Stimulated activated CD8-positive, alpha-beta memory T cell treated with anti-CD3 and anti-CD28 coated beads, Interleukin-2, amount 100 ng/mL, for 1 hour (primary cell): ENCODE measurements at places on chromosomes 5 and 9.

DNA sequence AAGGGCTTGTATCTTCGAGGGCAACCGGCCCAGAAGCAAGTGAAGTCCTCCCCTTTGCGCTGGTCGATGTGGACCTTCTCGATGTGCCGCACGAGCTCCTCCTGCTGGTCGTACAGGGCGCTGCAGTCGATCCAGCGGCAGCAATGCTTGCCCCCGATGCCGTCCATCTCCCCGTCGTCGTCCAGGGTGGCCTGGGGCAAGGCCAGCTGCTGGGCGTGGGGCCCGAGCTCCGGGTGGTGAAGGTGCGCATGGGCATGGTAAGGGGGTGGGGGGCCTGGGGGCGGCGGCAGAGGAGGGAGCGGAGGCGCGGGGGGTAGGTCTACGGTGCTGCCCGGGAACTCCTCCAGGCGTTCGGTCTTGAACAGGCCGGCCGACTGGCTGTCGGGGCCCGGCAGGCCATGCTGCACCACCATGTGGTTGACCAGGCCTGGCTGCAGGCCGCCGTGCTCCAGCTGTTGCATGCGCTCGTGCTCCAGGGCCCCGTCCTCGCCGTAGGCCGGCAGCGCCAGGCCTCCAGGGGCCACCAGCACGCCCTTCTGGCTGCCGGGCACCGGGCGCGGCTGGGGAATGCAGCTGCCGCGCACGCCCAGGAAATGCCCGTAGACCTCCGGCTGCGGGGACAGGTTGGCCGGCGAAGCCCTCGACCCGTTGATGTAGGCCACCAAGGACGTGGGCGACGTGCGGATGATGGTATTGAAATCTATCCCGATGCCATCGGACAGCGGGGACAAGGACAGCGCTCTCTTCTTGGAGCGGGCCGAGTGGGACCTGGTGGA lies 181.8 kb downstream of the GLIS3 start:
- peak; percentile 2 for DNase-seq

DNA sequence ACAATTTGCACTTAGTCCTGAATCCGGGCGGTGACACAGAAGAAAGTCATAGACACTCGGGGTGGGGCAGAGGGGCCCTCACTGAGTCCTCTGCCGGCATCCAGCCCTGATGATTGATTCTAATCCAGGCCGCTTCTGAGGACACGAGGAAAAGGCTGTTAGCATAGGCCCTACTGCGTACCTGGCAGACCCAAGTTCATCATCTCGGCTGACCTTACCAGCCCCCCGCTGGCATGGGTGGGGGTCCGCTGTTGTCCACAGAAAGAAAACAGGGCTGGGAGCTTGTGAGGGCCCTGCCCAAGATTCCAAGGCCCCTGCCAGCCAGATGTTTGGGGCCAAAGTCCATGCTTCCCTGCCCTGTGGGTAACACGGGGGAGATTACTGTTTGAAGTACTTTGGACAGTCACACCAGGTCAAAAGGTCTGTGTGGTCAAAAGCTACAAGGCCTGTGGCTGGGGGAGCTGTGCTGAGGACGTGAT lies 24.5 kb downstream of the ERGIC1 start:
- no peak for DNase-seq

DNA sequence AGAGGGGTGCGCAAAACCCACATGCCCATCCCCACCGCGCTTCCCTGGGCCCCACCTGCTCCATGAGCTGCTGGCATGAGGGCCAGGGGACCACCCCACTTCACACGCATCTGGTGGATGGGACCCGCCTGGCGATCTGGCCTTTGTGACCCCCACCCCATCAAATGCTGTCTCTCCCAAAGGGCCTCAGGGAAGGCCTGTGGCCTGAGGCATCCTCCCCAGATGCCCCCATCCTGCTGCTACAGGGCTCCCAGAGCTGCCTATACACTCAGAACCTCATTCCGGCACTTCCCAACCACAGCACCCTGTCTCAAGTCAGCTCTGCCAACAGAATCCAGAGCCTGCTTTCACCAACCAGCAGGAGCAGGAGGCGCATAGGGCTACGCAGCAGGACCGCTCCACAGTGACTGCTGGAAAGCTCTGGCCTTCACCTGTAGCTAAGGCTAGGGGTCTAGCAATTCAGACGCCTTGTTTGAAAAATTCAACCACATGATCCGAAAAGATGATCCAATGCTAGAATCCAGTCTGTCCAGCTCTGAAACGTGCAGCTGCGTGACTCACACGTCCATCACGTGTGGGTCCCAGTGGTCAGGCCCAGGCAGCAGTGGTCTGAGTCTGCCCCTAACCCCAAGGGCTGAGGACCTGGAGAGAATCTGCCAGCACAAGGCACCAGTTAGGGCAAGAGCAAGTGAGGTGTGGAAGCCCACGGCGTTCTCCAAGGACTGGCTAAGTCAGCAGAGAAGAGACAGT lies 1.4 kb upstream of the SNAPC4 start:
- DNase-seq: no peak

GRCh38 chr9:17462869-17463464 lies 115.9 kb upstream of the SH3GL2 start:
- DNase-seq: no peak

DNA sequence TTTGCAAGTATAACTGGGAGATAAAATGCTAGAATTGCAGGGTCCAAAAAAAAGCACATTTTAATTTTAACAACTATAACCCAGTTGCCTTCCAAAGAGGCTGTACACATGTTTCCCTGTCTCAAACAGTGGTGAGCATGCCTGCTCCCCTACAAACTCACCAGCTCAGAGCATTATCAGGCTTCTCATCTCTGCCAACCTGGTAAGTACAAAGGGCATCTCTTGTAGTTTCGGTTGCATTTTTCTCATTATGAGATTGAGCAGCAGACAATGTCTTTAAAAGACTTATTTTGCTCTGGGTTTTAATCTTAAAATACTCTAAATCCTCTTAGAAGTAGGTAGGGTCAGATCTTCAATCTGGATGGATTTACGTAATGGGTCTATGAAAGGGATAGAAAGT lies 107.1 kb upstream of the MSX2 start:
- no peak for DNase-seq

DNA sequence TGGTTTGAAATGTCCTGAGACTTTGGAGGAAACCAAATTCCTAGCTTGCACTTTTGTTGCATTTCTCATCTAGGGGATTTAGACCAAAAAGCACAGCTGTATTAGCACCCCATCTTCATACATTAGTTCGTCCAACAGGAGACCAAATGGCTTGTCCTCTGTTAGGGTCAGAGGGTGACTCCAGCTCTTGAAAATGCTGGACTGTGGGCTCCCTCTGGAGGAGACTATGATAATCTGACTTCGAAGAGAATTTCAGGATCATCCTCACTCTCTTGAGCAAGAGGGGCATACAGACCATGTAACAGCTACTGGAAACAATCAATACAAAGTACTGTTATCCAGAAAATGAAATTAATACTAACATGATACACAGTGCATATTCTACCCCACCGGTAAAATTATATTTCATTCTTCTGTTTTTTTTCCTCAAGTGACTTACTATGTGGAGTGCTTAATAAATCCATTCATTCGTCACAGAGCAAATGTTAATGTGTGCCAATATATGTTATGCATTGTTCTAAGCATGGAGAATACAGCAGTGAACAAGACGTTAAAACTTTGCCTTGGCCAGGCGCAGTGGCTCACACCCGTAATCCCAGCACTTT lies 63.7 kb upstream of the PPP2CA start:
- DNase-seq: peak; percentile 6

GRCh38 chr5:15014809-15015208 lies 143.2 kb upstream of the ANKH start:
- DNase-seq: no peak

DNA sequence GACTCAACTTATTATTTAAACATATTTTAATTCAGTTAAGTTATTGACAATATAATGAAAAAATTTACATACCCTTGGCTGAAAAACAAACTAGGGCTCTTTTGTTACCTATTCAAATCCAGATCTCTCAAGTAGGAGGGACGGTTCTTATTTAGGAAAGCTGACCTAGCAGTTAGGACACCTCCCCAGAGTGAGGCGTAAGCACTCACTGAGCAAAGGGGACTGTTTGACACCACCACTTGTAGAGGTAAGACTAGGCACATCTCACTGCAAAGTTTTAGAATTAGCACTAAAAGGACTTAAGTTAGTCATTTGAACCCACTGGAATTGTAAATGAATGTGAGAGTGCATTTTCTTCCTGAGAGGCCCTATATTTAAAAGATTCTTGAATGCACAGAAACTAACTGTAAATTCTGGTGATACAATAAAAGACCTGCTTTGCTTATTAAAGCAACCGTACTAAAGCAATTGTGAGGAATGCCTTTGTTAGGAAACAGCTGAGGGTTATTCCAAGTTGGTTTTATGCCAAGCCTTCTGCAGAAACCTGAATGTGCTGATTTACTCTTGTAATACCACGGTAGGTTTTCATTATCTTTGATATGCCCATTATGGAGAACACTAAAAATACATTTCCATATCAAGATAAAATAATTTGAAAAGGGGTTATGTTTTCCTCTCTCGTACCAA lies 16.2 kb downstream of the HACD4 start:
- DNase-seq: no peak

DNA sequence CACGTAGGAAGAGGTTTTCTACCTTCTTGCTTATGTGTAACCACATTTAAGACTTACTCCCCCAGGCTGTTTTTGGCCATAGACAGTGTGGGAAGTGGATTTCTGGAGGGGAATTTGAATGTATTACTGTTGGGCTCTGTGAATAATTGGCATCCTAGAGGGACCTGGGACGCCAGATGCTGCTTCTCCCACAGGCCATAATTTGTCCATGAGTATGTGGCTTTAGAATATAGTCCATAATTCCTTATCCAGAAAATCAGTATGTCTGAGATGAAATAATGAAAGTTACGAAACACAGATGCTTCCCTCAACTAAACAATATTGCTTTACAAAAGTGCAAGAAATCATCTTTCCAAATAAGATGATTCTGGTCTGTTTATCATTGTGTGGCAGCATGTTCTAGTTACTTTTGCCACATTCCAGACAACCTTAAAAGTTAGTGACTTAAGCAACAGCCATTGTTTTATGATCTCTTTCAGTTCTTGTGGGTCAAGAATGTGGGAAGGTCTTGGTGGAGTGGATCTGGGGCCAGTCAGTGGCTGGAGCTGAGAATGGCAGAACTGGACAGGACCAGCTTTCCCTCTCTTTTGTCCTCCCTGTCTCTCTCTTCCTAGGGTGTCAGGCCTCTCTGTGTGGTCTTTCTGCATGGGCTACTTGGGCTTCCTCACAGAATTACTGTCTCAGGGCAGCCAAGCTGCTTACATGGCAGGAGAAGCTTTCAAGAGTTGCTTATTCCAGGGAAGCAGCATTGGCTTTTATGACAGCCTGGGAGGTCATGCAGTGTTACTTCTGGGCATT lies 79.4 kb downstream of the FBXL7 start:
- DNase-seq: no peak

DNA sequence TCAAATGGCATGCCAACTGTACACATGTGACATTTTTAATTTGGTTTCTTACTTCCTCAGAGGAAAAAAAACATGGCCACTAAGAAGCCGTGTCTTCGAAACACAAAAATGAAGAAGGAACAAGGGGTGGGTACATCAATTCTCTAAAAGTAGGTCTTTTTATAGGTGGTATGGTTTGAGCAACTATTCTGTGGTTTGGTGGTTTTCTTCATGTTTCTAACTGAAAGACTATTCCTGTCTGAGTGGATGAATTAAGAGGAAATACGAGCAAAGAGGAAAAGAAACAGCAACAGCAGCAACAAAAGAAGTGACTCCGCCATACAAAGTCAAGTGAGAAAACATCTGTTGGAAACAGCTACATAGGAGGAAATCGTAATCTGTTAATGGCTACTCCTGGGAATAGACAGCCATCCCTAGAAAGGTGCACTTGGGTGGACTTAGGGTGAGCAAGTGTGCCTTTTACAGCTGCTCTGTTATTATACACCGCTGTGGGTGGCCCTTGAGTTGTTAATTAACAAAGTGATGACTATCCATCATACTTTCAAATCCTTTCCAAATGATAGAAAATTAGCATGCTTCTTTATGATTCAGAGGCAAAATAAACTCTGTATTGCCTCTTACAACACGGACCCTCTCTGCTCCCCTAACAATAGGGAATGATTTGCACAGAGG lies 575.8 kb downstream of the TLE1 start:
- DNase-seq: no peak

DNA sequence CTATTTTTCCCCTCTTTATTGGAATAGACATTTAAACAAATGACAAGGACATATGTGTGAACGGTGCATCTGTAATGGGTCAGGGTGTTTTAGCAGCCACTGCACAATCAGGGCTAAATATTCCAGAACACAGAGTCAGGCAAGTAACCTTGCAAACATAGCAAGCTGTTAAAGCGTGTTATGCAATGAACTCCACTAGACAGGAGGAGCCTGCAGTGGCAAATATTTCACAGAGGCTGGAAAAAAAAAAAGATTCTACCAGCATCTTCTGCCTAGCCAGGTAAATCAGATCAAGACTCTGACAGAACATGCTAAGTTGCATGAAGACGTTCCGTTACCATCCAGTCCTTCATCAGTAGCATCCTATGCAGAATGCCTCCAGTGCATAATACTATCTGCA lies 171.8 kb downstream of the SEMA5A start:
- DNase-seq: no peak

DNA sequence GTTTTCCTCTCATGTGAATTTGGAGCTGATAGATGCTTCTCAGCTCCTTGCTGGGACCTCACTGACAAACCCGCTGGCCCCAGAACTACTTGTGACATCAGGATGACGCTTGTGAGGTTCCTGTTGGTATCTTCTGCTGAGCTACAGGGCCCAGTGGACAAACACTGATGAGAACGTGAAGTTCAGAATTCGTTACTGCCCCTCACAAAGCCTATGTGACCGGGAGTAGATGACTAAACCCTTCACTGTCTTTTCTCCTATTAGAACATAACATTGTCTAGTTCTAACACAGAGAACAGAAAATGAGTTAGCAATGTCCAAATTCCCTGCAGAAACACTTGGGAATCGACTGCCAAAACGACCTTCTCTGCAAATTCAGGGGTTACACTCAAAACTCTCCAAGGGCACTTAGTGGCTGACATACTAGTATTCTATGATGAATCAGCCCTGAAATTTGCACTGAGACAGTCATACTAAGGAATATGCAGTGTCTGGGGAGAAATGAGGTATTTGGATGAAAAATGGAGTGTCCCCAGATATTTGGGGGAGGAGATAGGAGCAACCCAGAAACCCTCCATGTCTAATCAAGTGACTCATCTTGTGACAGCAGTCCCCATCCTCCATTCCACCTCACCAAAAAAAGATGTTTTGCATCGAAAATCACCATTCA lies 143.2 kb upstream of the TRIM32 start:
- DNase-seq: no peak

- DNase-seq: no peak
These were observed 331.2 kb upstream of the DAB2 start for GRCh38 chr5:39755986-39756385.

GRCh38 chr9:110256380-110257096 lies at the start of gene TXN:
TXN (minus strand) TSS chr9:110256507; CDS start chr9:110256435, 72 bp downstream.
- peak; percentile 64 for DNase-seq

DNA sequence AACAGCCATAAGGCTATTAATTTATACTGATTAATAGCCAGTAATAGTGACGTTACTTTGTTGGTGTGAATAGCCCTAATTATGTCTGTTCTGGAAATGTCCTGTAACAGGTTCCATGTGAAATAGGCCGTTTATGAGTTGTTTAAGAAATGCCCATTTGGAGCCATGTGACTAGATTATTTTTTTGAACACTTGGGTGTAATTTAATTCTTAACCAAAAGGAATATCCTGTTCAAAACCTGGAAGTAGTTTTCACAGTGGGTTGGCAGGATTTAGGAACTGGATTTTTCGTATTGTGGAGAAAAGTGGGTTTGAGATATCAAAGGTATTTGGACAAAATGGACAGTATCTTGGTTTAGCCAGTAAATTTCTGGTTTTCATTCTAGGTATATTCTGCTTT lies 1.3 kb downstream of the TENT2 start:
- DNase-seq: no peak
